ENCODE measurements at places on chromosomes 6 and 20. TPM values are rescaled to one million over a fixed set of nuclear protein-coding genes. Genes with fewer than 3 reads are reported as not detected.

GRCh38 chr20:48904566-48905296 is 16.8 kb upstream of the ARFGEF2 start:
- DNase-seq = no peak

The MMUT gene
- 8.5 TPM for total RNA-seq

GRCh38 chr6:28943557-28944411 is 20.0 kb upstream of the TRIM27 start:
- DNase-seq = no peak

- DNase-seq = no peak
Observed at GRCh38 chr6:128098000-128098581, 197.2 kb upstream of the THEMIS start.
